ENCODE measurements at places on chromosomes 4 and X.

GRCh38 chr4:59869559-59869958 is 1330.6 kb upstream of the ADGRL3 start:
- no peak for DNase-seq

- no peak for DNase-seq
Observed at GRCh38 chr4:99028187-99028586, 32.7 kb downstream of the METAP1 start.

DNA sequence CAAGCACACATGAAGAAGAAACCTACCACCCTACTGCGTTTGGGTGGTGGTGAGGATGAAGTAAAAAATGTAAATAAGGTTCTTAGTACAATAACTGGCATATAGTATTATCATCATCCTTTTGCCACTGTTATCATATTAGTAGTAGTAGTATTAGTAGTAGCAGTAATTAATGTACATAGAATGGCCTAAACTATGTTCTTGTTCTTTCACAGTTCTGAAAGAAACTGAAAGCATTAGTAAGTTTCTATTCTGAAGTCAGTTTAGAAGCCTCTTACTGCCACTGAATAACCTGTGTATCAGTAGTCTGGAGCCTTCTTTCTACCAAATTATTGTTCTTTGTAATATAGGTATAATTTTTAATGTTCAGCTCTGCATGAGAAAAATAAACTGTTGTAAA is 21.0 kb downstream of the COL4A6 start:
- no peak for DNase-seq

DNA sequence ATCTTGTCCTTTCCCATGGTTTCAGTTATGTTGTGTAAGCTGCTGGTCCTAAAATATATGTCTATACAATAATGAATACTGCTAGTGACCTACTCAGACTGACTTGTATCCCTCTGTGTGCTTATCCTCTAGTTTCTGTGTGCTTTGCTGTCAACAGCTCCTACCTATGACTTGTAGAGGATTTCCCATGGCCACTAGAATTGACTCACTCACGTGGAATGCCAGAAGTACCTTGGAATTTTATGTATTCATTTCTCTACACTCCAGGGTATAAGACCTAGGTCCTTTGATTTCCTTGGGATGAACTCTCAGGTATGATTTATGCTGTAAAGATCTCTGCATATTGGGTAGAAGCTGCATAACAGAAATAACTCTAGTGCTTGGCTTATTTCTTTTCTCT is 279.9 kb upstream of the SLIT2 start:
- DNase-seq: no peak

DNA sequence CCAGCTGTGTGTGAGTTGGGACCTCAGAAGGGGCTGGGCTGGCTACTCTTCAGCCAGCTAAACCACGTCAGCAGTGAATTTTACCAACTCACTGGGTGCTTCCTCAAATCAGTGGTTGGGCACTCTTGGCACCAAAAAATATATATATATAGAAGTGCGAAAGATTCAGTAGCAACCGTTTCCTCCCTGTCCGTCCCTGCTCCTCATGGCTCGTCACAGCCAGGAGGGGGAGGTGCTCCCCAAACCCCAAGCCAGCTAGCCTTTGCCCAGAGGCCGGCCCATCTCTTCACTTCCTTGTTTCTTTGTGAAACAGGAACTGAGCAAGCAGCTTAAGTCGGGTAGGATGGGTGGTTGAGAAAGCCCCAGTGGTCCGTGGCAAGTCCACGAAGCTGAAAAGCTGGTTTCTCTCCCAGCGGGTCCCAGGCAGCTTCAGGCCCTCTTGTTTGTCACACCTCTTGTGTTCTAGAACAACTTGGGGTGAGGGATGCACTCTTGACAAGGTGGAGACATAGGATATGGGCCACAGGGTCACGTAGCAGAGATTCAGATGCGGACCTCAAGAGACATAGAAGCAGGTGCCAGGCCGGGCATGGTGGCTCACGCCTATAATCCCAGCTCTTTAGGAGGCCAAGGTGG is 6.8 kb upstream of the SASH3 start:
- peak; percentile 43 for DNase-seq

DNA sequence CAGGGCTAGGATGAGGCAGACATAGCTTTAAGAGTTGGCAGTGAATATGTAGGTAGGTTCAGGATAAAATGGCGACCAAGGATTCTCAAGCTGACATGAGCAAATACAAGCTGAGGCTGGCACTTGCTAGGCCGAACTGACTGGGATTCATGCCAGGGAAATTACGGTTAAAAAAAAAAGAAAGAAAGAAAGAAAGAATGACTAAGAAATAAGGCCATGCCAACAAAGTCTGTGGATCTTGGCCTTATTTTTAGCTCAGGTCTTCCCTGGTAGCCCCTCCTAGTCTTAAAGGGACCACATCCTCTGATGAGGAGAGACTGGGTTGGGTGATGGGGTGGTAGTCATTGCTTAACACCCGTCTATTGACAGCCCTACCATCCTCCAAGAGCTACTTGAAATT is 64.4 kb upstream of the KLHL13 start:
- no peak for DNase-seq

- no peak for DNase-seq
Observed at GRCh38 chr4:1685235-1686150, 1.4 kb upstream of the FAM53A start.

DNA sequence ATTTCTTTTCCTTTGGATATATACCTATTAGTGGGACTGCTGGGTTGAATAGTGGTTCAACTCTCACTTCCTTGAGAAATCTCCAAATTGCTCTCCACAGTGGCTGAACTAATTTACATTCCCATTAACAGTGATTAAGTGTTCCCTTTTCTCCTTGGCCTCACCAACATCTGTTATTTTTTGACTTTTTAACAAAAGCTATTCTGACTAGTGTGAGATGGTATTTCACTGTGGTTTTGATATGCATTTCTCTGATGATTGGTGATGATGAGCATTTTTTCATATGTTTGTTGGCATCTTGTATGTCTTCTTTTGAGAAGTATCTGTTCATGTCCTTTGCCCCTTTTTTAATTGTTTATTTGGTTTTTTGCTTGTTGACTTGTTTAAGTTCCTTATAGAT is 413.0 kb downstream of the MAPK10 start:
- DNase-seq: no peak

DNA sequence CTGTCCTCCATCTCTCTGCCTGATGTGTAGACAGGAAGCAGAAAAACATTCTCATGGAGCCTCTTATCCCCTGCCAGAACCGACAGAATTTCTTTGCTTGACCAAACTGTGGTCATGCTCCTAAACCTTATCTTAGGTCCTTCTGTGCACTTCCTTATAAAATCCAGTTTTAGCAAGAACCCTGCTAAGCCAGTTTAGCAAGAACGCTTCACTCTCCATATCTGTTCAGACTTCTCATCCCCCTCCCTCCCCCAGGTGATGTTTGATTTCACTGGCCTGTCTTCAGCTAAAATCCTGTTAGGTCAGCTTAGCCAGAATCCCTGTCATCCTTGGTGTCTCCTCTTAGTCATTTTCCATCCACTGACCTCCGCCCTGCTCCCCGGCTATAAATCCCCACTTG is 1130.9 kb upstream of the PRKX start:
- no peak for DNase-seq

DNA sequence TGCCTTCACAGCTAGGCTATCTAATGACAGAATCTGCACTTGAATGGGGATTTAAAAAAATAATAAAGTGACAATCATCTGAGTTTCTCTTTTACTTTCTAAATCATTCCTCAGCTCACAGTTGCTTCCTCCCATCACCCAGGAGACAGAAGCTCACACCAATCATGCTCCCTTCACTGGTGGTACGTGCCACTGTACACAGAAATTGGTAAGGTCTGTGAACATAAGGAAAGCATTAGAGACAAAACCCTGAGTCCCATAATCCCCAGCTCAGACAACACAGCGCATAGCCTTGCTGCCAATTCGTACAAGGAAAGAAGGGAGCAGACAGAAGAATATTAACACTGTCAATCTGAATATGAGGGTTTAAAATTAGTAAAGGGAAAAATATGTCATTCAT is 133.1 kb downstream of the IDS start:
- DNase-seq: no peak

- DNase-seq: no peak
Observed at GRCh38 chrX:1493877-1494510, 41.3 kb upstream of the ASMTL start.

GRCh38 chr4:121428721-121429120 is 47.9 kb upstream of the QRFPR start:
- no peak for DNase-seq

GRCh38 chrX:79169484-79169883 is 25.0 kb downstream of the GPR174 start:
- no peak for DNase-seq

- no peak for DNase-seq
Observed at GRCh38 chr4:88697141-88697540, 488 bp downstream of the NAP1L5 start.

- DNase-seq: no peak
Observed at GRCh38 chr4:43757147-43757546, 691.5 kb downstream of the KCTD8 start.

DNA sequence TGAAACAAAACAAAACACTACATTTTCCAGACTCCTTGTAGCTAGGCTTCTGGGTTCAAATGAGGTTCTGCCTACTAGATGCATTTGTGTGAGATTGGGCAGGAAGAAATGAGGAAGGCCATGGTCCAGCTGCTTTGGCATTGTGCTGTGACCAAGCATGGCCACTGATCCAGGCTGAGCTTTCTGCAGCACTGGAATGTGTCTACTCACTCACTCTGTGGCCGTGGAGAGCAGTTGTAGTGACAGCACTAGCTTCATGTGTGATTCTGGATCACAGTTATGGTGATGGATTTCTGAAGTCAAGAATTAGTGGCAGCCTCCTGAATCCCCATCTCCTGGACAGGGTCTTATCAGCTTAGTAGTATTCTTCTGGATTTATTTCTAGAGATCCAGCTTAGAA is 358.9 kb downstream of the GPAT3 start:
- no peak for DNase-seq

GRCh38 chr4:45985038-45985437 is 138.8 kb downstream of the GABRG1 start:
- no peak for DNase-seq

Data from left ventricle myocardium inferior (tissue), 1 donor.